ENCODE measurements at places on chromosomes 2 and 18.

- DNase-seq, result no peak
Measured at GRCh38 chr2:127091886-127092285, 15.1 kb downstream of the BIN1 start.

GRCh38 chr2:55156326-55156725 is 75.8 kb downstream of the CLHC1 start:
- no peak for DNase-seq

DNA sequence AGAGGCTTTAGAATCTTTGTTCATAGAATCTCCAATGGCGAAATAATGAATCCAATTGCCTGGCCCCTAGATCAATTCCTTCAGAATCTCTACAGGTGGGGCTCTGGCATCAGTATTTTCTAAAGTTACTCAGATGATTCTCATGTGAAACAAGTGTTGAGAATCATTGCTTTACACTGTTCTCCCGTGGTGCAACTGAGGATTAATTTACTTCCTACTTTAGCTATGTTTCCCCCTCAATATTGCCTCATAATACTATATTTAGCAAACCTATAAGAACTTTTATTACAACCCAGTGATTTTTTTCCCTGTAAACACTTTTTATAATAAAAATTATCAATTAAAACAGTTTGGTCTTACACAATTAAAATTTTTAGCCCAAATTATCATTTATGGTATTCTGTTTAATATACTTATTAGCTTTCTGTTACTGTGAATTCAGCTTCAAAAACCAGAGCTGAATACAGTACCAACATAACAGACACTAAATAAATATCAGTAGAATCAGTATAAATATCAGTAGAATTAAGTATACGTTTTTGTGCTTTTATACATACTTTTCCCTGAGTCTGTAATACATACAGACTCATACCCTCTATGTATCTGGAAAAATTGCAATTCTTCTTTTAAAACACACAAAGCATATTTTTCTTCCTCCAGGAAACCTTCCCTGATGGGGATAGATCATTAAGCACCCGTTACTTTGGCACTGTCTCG is 20.8 kb downstream of the SLC38A11 start:
- DNase-seq, result no peak

- DNase-seq, result no peak
Measured at GRCh38 chr2:46779447-46779941, 136.1 kb downstream of the MCFD2 start.

- DNase-seq, result no peak
Measured at GRCh38 chr2:95206096-95206495, 1.2 kb upstream of the ZNF892 start.

- no peak for DNase-seq
Measured at GRCh38 chr18:55838841-55839240, 250.8 kb upstream of the TCF4 start.

- DNase-seq, result no peak
Measured at GRCh38 chr18:4454537-4455112, 482 bp downstream of the DLGAP1 start.

DNA sequence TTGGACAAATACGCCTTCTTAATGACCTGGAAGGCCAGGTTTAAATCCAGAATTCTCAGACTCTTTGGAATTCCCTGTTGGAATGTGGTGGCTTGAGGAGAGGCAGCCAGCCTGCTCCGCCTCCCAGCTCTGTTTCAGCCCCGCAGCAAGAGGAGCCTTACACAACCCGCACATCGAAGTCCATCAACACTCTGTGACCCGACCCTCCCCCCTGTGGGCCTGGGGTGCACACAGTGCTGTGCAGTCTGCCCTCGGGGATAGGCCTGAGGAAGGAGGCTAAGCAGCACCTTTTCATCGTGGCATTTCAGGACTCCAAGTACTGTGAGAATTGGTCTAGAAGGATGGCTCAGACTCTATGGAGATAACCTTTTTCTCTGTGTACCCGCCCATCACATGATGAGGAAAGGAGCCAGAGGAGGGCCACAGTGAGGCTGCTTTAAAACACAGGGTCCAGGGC is 73.7 kb downstream of the GREB1L start:
- DNase-seq, result no peak

DNA sequence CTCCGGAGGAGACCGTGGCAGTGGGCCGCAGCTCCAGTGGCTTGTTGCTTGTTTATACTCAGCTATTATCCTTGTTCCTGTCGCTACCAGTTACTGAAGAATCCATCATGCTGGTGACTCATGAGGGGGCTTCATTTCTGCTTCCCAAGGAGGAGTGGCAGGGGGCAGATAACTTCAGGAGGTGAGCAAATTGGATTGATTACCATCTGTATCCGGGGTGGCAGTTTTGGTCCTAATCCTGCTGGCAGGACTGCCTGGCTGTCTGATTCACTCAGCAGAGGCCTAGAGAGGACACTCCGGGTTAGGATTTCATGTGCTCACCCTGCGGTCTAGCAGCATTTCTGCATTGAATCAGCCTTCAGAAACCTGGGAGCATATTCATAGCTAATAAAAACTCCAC is 230.0 kb downstream of the ACTR3 start:
- no peak for DNase-seq

GRCh38 chr18:9217743-9218451 is 81.3 kb downstream of the ANKRD12 start:
- DNase-seq, result no peak

DNA sequence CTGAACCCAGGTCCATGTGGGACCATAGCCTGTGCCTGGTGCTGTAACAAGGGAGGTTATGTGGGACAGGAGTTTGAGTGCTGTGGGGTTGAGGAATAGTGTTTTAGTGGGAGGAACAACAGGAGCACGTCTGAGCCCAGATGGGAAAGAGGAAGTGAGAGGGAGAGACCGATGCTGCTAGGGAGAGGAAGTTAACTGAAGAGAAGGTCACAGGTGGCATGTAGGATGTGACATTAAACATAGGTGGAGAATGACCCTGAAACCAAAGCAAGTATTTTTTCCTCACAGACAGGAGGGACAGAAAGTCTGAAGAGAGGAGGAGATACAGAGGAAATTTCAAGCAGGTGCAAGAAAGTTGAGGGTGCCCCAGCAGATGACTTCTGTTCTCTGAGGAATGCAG is 87.8 kb downstream of the ACOXL start:
- no peak for DNase-seq

GRCh38 chr2:218036371-218036770 is 32.7 kb upstream of the RUFY4 start:
- DNase-seq, result no peak

DNA sequence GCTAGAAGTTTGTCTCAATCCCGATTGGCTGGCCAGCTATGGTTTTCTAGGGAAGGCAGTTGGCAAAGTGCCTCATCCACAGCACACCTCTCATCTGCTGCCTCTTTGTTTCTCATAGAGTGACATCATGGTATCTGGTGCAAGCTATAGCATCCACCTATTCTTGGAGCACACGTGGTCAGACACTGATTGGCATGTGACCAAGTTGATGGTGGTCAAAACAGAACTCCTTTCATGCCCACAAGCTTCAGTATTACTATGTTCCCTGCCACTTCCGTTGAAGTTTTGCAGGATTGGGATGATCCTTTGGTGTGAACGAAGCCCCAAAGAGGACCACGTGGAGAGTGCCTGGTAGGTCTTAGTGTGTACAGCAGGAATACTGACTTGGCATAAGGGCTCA is 28.8 kb downstream of the TTC32 start:
- no peak for DNase-seq

DNA sequence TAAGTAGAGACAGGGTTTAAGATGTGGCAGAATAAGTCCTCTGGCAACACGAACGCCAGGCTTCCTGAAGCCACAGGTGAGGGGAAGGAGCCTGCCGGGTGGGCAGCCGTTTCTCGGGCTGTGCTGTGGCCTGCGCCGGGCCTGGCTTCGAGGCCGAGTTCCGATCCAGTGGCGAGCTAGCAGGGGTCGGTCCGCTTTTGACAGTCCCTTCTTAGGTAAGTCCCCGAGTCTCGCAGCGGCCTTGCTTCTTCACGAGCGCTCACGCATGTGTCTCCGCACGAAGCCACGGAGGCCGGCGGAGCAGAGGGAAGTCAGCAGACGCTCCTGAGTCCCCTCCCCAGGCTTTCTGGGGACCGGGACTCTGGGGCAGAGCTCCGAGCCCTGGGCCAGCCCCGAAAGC is 26.0 kb downstream of the SALL3 start:
- no peak for DNase-seq

DNA sequence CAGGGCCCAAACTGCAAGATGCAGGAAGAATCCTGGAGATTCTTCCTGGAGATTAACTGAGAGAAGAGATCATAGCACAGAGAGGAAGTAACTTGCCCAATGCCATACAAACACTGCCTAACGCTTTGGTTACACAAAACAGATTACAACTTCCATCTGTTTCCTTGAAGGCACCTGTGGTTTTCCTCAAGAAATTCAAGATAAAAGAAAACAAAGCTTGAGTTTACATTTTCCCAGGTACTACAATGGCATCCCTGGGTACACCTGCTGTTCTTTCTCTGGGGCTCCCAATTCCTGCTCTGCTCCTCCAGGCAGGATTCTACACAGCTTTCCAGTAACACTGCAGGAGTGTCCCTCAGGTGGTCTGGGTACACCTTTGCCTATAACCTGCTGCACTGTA is 781.9 kb upstream of the ID2 start:
- no peak for DNase-seq

GRCh38 chr2:40716879-40717278 is 265.0 kb upstream of the SLC8A1 start:
- DNase-seq, result no peak

DNA sequence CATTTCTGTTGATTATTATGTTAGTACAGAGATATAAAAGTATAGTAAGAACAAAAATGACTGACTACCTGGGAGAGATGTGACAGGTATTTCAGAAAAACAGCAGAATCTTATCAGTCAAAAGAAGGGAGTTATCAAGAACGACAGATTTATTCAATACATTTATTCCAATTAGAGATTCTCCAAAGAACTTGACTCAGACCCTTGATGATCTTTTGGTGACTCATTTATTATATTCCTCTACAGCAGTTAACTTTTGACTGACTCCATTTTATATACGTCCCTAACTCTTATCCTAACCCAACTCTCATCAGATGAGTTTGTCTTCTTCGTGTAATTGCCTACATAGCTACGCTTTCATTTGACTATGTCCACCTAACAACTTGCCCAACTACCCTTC is 91.1 kb downstream of the C2orf74 start:
- DNase-seq, result no peak

DNA sequence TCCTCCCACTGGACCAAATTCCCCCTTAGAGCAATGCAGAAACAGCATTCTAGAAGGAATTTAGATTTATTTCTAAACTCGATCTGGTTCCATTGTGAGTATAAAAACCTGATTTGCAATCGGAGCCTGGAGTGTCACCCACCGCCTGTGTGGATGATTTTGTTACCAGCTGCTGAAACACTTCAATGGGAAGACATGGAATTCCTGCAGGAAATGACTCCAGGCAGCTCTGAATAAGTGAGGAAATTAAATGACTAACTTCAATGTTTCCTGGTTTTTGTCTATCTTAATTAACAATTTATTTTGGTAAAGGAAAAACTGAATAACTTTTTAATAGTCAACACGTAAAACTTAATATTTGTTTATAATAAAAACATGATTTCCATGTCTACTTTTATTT is 19.3 kb downstream of the CTAGE1 start:
- DNase-seq, result peak; percentile 5

DNA sequence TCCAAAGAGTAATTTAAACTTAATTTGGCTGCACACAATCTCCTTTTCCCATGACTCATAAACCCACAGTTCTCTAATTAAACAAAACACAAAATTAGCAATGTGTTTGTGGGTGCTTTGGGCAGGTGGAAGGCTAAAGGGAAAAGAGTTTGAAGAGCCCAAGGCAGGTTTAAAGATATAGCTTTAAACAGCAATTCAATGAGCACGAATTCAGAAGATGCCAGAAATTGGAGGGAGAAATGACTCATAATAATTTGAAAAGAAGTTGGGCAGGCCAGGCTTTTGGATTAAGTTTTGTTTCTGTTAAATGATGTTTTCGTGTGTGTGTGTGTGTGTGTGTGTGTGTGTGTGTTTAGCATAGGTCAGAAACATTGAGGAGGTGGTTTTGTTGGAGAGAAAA is 594.8 kb upstream of the ZEB2 start:
- DNase-seq, result no peak

GRCh38 chr2:5538772-5539171 is 153.4 kb upstream of the SOX11 start:
- peak; percentile 79 for DNase-seq

DNA sequence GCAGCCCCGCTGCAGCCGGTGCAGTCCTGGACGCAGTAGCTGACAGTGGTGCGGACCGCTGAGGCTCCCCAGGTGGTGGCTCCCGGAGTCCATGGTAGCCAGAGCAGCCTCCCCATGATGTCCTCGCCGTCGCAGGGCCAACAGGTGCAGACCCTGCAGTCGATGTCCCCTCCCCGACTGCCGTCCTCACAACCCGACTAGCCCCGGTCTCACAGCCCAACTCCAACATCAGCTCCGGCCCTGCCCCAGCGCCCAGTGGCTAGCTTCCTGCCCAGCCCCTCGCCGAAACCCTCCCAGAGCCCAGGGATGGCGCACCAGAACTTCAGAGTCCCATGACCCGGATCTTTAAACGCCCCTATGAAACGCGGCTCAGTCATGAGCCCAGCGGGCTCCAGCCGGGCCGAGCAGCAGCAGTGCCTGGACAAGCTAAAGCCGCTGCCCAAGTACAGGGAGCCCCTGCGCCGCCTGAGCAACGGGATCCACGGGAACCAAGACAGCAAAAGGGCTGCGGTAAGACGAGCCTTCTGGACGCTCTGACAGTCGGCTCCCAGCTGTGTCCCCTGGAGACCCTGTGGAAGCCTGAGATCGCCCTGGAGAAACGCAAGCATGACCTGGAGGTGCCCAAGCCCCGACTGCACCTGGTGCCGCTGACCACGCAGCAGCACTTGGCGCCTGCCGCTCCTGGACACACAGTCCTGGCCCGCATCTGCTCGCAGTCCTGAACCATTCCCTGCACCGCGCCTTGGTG is 53.8 kb upstream of the TUBA3E start:
- no peak for DNase-seq

DNA sequence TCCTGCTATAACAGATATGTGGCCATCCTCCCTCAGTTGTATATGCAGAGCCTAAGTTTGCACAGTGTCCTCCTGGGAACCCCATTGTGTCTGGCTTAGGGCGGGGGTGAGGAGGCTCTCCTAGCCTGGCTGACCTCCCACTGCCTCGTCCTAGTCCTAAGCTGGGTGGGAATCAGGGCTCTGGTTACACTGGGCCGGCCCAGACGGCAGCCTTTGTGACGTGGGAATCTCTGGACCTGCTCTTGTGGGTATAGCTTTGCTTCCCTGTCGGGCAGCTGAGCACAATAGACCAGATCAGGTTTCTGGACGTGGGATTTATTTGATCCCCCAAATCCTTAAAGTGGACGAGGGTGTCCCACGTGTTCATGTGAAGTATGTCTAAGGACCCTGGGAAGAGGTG is 2.9 kb downstream of the ACKR3 start:
- peak; percentile 90 for DNase-seq

- no peak for DNase-seq
Measured at GRCh38 chr18:79529991-79530390, 134.3 kb downstream of the NFATC1 start.

All from SJCRH30 (cell line).